Stimulated activated CD4-positive, alpha-beta T cell treated with anti-CD3 and anti-CD28 coated beads, Interleukin-2, amount 100 ng/mL, for 24 hours (primary cell): ENCODE measurements at places on chromosomes 2 and 18.
A peak's percentile ranks its signal among the peaks of the same experiment; 100 is the strongest.

GRCh38 chr2:217305882-217306281, 446.0 kb upstream of the TNP1 start:
- DNase-seq, result no peak

GRCh38 chr2:71173096-71173495, 42.7 kb downstream of the MPHOSPH10 start:
- no peak for DNase-seq

- DNase-seq, result no peak
These were observed 343.7 kb upstream of the MEX3C start for GRCh38 chr18:51541230-51541629.

- no peak for DNase-seq
These were observed 5.8 kb upstream of the COLEC11 start for GRCh38 chr2:3589086-3589485.

DNA sequence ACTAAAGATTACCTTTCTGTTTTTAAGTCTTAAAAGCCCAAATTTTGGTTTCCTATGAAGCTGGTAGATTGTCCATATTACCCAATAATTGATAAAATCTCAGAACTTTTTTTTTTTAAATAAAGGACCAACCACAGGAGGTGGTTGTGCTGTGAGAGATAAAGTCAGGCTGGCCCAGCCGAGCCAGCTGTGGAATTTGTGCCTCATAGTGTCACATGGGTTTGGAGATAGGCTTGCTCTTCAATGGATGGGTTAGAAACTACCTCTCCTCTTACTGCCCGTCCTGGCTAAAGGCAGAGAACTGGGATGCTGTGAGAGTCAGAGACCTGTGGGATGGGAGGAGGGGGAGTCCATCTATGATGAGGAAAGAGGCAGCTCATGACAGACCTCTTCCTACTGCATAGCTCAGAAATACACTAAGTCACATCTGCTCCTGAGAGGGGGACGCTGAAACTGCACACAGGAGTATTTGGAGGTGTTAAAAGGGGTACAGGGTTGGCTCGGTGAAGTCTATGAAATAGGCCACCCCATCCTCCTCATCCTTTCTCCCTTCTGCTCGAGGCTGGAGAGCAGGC, 99.7 kb upstream of the MGAT4A start:
- DNase-seq, result no peak

DNA sequence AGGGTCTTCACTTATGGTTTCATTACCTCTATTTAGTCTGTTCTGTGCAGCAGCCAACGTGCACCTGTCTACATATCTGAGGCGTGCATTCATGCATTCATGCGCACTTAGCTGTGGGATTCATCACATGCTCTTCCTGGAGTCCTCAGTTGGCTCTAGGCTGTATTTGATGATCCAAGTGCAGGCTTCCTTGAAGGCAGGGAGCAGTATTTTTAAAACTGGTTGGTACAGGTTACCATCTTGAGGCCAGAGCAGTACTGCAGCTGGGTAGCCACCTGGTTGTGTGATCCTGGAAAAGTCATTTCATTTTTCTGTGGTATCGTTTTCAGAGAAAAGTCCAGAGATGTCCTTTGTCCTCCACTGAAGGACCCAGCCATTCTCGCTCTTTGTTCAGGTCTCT, 109.8 kb downstream of the EN1 start:
- DNase-seq, result no peak

DNA sequence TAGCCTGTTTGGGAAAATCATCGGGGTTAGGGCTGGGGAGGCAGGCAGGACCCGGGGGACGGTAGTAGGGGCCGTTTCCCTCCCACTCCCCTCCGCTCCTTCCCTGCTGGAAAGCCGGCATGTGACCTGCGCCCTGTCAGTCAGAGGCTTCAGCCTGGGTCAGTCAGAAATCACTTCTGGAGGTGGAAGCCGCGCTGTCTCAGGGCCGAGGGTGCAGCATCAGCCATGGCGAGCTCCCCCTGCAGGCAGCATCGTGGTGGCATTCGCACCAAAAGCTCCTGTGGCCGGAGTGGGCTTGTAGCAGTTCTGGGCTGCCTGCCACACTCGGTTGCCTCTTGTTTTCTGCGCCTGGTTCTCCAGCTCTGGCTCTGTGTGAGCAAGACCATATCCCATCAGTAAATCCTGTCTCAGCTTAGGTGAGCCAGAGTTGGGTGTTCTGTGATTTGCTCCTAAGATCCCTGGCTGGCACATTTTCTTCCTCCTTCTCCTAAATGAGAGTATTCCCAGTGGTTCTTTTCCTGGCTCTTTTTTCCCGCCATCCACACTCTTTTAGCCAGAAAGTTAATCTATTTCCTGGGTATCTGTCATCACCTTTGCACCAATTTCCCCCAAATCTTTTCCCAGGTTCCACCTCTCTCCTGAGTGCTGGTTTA, 123.9 kb upstream of the CD302 start:
- DNase-seq, result peak; percentile 91

GRCh38 chr18:76565238-76566173, 70.5 kb upstream of the ZNF516 start:
- no peak for DNase-seq

DNA sequence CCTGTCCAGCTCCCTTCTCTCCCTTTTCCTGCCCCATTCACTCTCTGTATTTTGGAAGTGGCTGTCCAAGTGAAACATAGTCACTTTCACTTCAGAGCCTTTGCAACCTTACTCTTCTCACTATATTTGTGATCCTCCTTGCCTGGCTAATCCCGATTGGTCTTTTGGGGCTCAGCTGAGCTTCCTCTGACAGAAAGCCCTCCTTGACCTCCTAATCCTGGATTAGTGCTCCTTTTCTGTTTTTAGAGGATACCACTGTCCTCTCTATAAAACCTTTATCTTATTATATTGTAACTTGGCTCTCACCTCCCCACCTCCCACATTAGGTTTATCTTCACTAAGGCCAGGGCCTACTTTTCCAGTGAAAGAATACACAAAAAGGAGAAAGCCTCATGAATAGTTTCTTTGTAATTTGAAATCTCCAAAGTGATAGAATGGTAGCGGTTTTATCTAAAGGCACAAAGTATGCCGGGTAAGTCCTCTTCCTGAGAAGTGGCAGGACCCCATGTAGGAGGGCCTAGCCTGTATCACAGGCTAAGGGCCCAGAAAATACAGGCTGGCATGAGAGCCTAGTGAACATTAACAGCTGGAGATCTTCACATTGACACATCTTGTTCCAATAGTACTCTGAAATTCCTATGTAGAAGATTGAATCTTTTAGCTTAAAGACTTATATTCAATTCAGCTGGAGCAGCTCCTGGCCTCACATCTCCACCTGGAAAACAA, 83.1 kb upstream of the GAREM1 start:
- DNase-seq, result no peak

GRCh38 chr2:10890706-10891270, 20.9 kb upstream of the KCNF1 start:
- DNase-seq, result no peak

- DNase-seq, result no peak
These were observed 150.7 kb downstream of the CCDC102B start for GRCh38 chr18:68948622-68949021.

DNA sequence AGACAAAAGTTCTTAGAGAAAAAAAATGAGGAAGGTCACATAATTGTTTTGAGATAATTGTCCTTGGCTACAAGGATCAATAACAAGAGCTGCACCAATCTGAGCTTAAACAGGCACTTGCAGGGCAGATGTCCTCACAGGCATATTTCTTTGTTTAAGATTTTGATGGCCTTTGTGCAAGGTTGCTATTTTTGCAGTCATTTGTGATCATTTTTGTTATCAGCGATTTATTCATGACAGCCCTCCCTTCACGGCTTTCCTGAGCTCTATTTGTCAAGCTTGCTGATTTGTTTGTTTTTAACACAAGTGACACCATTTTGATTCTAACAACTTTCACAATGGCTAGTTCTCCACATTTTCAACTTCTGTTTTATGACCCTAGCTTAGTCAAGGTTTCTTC, 418.6 kb upstream of the REG3G start:
- no peak for DNase-seq

DNA sequence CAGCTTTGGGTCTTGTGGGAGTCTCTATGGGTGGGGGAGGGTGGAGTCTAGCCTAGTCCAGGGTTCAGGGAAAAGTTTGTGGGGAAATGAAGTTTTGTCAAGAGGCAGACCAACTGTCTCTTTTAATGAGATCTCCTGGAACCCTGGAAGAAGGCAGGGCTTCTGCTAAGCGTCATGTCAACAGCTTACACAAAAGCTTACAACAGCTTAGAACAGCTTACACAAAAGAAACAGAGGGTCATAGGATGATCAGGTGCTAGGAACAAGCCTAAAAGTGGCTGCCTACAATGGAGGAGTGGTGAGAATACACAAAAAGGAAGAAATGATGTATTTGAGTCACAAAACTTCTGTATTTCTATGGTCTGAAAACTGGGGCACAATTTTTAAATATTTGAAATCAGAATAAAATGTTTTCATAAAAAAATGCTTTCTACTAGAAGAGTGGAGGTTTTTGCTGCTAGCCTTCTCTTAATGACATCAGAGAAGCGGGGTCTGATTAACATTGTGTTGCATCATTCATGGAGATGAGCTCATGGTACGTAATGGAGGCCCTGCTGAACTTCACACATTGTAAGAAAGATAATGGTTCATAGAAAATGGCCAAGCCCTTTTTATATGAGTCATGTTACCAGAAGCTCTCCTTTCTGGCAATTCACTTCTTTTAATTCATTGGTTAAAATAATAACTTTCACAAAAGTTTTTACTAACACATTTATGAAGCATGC, 351.0 kb downstream of the PIK3C3 start:
- DNase-seq, result no peak

DNA sequence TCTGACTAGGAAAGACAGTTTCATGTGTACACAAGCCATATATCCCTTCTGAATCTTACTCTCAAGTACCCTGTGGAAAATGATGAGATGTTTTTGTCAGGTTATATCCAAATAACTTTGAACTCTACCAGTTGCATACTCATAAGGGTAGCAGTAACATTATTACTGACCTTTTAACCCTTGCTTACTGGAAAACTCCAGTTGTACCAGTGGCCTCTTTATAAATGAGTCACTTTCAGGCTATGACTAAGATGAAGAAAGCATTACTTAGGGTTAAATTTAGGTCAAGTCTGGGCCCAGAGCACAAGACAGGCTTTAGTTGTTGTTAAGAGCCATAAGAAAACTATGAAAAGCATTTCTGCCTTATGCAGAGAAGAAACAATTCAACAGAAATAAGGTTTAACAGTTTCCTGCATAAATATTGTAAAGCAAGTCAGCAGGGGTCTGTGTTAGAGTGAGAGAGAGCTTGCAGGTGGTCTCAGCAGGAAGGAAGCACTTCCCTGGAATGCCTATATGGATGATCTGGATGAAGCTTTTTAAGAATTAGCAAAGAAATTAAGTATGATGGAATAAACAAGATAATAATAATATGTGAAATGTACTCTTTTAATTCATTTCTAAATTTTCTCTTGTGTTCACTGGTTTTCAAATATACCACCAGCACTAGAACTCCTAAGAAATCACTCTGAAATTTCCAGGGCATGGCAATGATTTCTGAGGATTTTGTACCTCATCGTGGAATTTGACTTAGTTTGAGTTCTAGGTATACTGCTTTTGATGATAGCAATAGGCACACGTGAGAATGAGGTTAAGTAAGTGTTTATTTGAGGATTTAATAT, 126.6 kb downstream of the UBE2E3 start:
- DNase-seq, result no peak

GRCh38 chr2:48131539-48132270, 225.4 kb upstream of the FBXO11 start:
- no peak for DNase-seq

DNA sequence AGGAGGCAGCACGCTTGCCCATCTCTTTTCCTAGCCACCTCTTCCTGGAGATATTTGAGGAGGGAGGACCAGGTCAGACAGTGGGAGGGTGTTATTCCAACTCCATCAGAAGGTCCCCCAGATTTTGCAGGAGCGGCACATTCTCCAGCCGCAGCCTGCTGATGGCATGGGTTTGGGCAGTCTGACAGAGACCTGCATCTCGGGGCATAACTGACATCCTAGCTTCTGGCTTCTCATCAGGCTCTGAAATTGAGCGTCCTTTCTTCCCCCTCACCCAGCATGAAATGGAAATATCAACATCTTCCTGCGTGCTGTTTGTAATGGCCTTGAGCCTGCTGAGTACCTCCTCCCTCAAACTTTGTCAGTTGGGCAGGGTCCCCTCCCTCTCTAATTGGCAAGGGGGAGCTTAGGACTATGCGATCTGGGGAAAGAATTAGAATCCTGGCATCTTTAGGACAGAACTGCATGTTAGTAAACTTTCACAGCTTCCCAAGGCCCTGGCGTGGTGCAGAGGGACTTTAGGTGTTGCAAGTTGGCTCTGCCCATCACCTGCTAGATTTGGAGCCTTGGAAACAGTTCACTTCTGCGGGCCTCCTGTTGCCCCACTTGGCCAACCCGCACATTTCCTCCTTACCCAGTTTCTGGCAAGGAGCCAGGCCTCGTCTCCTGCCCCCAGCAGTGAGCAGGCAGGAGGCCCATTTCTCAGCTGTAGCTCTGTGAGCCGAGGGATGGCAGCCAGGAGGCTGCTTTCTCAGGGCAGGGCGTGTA, 2.2 kb downstream of the ITM2C start:
- peak; percentile 47 for DNase-seq

DNA sequence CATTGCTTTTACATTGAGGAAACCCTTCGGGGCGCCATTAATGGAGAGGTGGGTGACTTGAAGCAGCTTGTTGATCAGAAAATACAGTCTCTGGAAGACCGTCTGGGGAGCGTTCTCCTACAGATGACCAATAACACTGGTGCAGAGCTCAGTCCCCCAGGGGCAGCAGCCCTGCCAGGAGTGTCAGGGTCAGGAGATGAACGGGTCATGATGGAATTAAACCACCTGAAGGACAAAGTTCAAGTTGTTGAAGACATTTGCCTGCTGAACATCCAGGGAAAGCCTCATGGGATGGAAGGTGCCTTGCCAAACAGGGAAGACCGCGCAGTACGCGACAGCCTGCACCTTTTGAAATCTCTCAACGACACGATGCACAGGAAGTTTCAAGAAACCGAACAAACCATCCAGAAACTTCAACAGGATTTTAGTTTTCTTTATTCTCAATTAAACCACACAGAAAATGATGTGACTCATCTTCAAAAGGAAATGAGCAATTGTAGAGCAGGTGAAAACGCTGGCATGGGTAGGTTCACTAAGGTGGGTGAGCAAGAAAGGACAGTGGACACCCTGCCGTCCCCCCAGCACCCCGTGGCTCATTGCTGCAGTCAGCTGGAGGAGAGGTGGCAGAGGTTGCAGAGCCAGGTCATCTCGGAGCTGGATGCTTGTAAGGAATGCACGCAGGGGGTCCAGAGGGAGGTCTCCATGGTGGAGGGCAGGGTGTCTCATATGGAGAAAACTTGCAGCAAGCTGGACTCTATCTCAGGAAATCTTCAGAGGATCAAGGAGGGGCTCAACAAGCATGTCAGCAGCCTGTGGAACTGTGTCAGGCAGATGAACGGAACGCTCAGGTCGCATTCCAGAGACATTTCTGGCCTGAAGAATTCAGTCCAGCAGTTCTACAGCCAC, 45.0 kb downstream of the EMILIN2 start:
- no peak for DNase-seq

- no peak for DNase-seq
These were observed 673.8 kb downstream of the ARHGAP15 start for GRCh38 chr2:143802871-143803650.

DNA sequence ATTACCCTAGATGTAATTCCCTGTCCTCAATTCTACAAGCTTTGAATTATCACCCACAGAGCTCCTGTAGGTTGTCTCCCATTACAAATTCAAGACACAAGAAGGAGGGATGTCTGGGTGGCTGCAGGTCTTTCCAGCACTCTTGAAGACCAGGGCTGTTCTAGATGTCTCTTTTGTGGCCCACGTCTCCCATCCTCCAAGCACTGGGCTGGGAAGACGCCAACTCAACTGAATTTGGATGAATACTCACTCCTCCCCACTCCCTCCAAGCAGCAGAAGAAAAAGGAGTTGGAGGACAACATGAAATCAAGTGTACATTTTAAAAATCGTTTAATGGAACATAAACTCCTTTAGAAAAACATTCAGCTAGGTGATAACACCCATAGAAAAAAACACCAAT, 31.2 kb downstream of the SMAD7 start:
- DNase-seq, result no peak
